ENCODE measurements at places on chromosomes 12 and 14.
A peak's percentile ranks its signal among the peaks of the same experiment; 100 is the strongest.

DNA sequence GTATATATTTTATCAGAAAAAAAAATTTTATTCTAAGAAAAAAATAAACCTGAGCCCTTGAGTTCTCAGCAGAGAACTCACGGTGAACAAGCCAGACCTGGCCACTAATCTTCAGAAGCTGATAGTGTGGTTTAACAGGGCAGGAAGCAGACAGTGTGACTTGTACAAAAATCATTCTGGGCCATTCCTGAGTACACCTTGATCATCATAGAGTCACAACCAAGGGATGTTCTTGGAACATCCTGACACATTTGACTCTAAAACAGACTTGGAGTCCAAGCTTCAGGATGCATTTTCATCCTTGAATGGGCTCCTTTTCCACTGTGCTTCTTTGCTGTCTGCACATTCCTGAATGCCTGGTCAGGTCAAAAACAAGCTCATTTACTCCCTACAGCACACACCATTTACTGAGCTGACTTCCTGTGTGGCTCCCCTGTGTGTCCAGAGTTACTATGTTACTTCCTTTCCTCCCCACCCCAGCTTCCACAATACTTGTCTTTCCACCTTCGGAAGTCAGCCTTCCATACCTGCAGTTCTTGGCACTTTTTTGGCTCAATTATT lies 112.0 kb downstream of the ANO6 start:
- no peak for DNase-seq

DNA sequence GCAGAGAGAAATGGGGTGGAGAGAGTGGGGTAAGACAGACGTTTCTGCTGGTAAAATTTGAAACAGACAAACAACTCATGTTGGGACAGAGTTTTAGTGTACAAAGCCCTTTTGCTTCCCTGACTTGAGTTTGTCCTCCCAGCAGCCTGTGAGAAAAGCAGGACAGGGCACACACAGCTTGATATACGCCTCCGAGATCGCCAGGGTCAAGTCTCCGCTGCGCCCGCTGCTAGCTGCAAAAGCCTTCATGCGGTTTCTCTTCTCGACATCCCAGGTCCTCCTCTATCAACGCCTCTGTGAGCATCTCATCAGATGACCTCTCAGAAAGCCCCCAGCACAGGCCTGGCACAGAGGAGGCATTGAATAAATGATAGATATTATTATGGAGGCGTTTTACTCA lies 9.4 kb upstream of the BCL11B start:
- no peak for DNase-seq

DNA sequence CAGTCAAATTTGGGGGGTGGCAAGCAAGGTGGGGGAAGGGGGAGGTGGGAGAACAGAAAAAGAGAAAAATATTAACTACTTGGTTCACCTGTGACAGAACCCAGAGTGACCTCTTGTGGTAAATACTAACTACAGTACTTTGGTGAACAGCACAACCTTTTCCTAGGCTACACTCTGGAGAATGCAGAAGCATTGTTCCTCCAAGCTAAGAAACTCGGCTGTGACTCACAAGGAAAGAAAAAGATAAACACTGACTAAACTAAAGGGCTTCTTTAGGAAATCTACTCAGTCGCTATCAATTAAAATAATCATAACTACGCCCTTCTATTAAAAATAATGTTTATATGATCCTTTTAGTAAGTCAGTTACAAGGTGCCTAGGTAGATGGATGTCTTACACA lies 5.4 kb downstream of the KCNH5 start:
- DNase-seq: no peak

GRCh38 chr14:58637391-58638230 lies at the start of gene DACT1:
Gene DACT1 (plus strand): TSS chr14:58637962. CDS start chr14:58638203, 241 bp downstream.
- peak; percentile 71 for DNase-seq

GRCh38 chr12:3389986-3390385 lies 101.0 kb upstream of the PRMT8 start:
- DNase-seq: no peak
